ENCODE measurements at places on chromosomes 6 and 20.
A peak's percentile ranks its signal among the peaks of the same experiment; 100 is the strongest.

DNA sequence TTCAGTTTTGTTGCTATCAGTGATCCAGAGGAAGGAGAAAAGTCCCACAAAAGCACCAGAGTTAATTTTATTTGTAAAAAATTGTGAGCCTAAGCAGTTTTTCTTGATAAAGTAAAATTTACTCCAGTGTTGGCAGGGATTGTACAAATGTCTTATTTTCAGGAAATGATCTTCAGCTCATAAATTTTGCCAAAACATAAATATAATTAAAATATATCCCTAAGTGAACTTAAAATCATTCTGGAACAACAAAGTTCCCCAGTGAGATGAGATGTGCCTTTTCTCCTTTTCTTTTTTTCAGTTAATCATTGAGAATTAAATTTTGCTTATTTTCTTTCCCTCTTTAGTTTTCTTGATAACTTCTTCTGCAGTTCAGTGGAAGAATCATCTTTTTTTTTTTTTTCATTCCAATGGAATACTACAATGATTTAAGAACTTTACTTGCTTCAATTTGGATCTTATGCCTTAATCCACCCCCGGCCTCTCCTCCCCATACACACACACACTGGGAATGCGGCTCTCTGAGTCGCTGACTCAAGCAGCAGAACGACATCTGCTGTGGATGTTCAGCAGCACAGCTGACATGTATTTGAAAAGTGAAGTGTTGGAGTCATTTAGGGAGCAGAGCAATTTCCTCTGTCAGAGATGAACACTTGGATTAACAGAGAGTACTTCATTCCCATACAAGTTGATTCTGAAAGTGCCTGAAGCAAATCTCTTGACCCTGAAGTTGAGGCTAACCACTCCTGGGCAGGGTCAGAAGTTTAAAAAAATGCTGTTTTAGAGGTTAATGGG is 27.7 kb upstream of the LAMA4 start:
- no peak for DNase-seq

GRCh38 chr6:2782825-2783187 is 17.6 kb downstream of the WRNIP1 start:
- no peak for DNase-seq

- no peak for DNase-seq
These were observed 8.2 kb downstream of the CDC25B start for GRCh38 chr20:3804254-3804751.

- DNase-seq = no peak
These were observed 42.3 kb downstream of the KIF13A start for GRCh38 chr6:17945111-17945510.

DNA sequence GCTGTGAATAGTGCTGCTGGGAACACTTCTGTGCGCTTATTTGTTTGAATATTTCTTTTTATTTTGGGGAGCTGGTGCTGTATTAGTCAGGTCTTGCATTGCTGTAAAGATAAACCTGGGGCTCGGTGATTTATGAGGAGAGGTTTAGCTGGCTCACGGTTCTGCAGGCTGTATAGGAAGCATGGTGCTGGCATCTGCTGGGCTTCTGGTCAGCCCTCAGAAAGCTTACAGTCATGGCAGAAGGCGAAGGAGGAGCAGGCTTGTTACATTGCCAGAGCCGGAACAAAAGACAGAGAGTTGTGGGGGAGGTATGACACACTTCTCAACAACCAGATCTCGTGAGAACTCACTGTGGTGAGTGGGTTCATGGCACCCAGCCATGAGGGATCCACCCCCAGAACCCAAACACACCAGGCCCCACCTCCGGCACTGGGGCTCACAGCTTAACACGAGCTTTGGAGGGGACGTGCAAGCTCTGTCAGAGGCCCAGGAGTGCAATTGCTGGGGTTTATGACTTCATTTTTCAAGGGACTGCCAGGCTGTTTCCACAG is 68.8 kb upstream of the GATA5 start:
- DNase-seq = no peak

DNA sequence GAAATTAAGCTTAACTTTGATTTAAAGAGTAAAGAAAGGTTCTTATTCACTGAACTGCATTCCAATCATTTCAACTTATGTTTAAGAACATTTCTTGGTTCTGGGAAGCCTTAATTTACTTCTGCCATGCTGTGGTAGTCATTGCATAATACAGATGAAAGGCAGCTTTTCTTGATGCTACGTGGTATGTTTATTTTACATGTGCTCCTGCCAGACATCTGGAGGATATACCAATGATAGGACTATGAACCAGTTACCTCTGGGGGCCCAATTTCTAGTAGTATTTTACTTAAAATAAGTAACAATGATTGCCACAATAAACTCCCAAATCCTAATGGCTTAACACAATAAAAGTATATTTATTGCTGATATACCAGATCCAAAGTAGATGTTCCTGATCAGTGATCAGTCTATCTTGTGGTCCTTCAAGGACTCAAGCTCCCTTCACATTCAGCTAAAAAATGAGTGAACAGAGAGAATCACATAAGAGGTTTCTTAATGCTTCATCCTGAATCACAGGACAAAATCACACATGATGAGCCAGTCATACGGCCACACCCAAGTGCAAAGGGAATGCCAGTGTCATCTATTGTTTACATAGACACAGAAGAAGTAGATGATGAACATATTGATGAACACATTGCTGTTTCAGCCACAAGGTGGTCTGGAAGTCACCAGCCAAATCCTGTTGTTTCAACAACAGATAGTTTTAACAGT is 56.5 kb upstream of the CCN2 start:
- no peak for DNase-seq

GRCh38 chr6:3286641-3287171 is 28.0 kb downstream of the PSMG4 start:
- no peak for DNase-seq

DNA sequence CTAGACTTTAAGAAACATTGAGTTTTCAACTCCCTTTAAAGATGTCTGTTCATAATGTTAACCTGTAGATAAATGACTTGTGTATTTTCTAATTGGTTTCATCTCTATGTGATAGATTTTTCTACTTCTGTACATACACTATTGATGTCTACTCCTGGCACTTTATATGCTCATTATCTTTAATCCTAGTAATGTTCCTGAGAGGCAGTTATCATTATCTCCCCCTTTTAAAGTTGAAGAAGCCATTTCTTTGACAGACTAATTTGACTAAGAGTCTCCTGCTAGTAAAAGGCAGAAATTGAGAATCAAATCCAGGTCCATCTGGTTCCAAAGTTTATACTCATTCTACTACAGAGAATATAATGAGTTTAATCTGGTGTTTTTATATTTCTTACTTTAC is 137.2 kb upstream of the SAMD5 start:
- DNase-seq = no peak

DNA sequence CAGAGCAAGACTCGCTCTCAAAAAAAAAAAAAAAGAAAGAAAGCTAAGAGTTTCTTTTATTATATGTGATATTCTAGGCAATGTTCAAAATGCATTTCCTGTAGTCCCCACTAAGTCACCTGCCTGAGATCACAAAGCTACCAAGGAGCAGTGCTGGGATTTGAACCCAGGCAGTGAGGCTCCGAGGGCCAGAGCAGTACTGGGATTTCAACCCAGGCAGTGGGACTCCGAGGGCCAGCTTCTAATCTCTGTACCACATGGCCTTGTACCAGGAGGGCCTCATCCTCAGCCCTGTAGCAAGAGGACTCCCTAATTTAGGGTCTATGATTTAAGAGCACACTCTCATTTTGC is 39.7 kb downstream of the ZMYND8 start:
- DNase-seq = no peak

GRCh38 chr6:44667226-44667625 is 279.7 kb downstream of the CDC5L start:
- no peak for DNase-seq

- no peak for DNase-seq
These were observed 94.1 kb downstream of the DACT2 start for GRCh38 chr6:168225471-168225911.

- no peak for DNase-seq
These were observed 38.4 kb downstream of the BMP5 start for GRCh38 chr6:55836945-55837344.

GRCh38 chr20:37971561-37972127 is 61.6 kb downstream of the TTI1 start:
- DNase-seq = no peak

DNA sequence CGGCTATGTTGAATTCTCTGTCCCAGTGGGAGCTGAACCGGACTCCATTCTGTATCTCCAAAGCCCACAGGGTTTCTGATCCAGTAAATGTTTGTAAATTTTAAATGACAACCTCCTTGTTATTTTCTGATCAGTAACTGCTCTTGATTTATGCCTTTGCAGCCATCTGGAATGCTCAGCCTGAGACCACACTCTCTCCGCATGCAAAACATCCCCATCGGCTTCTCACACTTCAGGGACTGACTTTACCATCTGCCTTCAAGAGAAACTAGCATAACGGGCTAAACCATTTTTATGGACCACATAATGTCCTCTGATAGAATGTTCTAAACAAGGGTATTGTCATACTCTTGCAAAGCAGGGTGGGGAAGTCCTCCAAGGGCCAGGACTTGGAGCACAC is 94.5 kb upstream of the FOXQ1 start:
- no peak for DNase-seq

GRCh38 chr6:1039746-1040145 is 272.2 kb upstream of the FOXQ1 start:
- DNase-seq = no peak

GRCh38 chr6:78110641-78111040 is 457.8 kb downstream of the MEI4 start:
- no peak for DNase-seq

DNA sequence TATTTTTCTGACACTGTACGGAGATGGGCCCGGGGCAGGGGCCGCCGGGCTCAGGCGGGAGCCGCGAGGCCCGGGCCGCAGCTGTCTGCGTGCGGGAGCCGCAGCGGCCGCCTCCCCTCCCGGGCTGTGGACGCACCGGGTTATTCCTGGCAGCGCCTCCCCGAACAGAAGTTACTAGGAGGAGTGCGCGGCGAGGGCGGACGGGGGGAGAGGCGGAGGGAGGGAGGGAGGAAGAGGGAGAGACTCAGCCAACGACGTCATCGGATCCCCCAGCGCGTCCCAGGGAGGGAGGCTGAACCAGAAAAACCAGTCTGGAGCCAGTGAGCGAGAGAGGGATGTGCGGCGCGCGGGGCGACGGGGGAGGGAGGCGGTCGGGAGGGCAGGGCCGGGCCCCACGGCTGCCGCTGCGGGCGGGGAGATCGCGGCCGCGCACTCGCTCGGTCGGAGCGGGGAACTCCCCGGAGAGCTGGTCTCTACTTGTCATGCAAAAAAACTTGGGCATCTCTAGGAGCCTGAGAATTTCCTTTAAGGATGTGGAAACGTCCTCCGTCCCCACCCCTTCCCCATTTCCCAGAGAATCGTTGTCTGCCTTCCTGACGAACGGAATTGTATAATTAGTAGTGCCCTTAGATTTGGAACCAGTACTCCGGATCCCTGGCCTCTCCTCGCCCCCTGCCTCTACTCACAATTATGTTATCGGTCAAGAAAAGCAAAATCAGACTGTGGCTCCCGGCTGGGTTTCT is 1.4 kb upstream of the HIVEP2 start:
- peak; percentile 92 for DNase-seq

GRCh38 chr6:4979426-4979825 is 24.4 kb downstream of the RPP40 start:
- DNase-seq = no peak

GRCh38 chr6:44742201-44742600 is 354.7 kb downstream of the CDC5L start:
- DNase-seq = no peak

GRCh38 chr20:36175016-36175415 is 20.5 kb downstream of the EPB41L1 start:
- no peak for DNase-seq

All from stimulated activated naive CD8-positive, alpha-beta T cell treated with anti-CD3 and anti-CD28 coated beads, Interleukin-15, Interleukin-2, amounts not matched to agents 100 U/mL and 50 U/mL, for 24 hours (primary cell).